SK-MEL-5 (cell line): ENCODE measurements at places on chromosomes 12 and 14.
A peak's percentile ranks its signal among the peaks of the same experiment; 100 is the strongest.

- DNase-seq, result no peak
Measured at GRCh38 chr14:90828642-90829487, 12.6 kb upstream of the TTC7B start.

DNA sequence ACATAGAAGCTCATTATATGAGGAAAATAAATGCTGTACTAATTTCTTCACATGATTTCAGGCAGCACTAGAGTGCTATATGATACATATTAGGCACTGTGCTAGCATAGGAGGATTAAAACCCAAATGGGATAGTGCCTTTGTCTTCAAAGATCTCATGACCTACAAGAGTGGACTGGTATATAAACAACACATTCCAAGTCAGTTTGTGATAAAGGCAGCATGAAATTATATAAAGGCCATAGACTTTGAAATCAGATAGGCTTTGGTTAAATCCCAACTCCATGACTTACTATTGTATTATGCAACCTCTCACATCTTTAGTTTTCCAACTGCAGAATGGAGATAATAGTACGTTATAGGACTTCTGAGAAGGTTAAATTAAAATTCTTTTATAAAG, 179.7 kb downstream of the RAD51B start:
- peak; percentile 19 for DNase-seq

- peak; percentile 72 for DNase-seq
Measured at GRCh38 chr12:108063192-108063591, 65.9 kb upstream of the WSCD2 start.

DNA sequence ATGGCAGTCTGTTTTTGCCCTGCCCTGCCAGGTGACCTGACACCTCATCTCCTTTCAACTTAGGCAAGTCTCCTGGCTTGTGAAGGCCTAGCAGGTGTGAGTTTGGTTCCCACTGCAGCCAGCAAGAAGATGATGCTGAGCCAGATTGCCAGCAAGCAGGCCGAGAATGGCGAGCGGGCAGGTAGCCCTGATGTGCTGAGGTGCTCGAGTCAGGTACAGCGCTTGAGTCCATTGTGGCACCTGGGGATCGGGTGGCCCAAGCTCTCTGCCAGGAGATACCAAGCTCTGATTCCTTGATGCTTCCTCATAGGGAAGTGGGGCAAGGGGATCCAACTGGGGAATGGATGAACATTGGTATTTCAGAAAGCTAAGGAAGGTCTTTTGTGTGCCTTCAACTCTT, 4.1 kb upstream of the CSAD start:
- no peak for DNase-seq

- no peak for DNase-seq
Measured at GRCh38 chr14:64755781-64756221, 51.6 kb downstream of the PLEKHG3 start.

DNA sequence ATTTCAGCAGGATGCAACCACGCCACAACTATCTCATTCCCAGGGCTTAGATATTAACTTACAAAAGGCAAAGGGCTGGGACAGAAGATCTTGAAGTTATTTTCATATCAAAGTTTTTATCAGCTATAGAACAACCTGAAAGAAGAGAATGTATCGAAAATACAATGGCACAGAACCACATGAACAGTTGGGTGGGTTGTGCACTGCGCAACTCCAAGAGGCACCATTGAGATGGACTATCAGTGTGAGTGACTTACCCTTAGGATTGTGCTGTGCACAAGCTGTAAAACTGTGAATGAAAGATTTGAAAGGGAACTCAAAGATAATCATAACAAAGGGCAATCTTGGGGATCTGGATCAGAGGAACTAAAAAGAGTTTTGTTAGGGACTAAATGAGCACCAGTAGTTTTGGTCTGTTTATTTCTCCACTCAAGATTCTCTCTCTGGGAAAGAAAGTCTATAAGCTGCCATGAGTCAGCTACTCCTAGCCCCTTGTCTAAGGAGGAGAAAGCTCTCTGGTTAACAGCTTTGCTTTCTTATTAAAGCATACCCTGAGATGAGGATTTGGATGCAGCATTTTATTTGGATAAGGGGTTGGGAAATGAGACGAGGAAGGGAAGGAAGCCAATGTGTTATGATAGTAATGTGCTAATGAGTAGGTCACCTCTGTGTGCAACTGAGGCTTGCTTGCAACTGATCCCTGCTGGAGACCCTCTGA, 62.2 kb downstream of the TBX5 start:
- DNase-seq, result no peak

GRCh38 chr12:108722992-108723766, 8.1 kb downstream of the CORO1C start:
- no peak for DNase-seq

- DNase-seq, result no peak
Measured at GRCh38 chr14:97975216-97975615, 1178.0 kb downstream of the VRK1 start.

DNA sequence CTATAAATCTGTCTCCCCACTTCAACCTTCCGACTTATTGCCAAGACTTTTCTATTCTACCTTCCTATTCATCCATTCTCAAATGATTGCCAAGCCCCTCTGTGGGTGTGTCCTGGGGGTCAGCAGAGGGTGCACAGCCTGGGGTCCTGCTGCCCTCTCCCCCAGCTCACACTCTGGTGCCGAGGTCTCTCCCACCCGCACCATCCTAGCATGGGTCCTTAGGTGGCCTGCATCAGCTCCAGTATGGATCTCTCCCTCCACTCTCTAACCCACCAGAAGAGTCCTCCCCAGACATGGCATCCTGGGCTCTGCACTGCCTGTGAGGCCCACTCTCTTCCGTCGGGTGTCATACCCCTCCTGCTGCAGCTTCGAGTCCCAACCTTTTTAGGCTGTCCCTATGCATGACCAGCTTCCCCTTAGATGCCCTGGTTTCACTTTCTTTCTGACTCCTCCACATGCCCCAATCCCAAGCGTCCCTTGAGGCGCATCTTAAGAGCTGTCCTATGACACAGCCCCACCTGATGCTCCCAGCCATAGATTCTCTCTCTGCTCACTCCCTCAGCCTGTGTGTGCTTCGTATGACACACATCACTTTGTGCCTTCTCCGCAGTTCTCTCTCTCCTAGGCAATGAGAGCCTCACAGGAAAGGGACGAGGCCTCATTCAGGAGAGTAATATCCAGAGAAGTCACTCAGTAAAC, 43.9 kb downstream of the GIT2 start:
- DNase-seq, result no peak

DNA sequence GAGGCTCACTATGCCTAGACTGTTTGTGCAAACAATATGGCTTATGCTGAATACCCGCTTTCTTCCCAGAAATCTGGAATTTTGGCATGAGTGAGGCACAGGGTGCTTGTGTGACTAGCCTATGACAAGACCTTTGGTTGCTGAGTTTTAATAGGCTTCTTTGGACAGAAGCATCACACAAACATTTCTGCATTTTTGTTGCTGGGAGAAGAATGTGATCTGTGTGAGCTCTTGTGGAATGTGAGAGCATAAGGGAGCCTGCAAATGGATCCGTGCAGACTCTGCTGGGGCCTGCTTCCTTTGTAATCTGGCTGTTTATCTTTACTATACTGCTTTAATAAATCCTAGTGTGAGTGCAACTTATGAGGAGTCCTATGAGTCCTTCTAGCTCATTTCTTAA, 83.0 kb upstream of the ZDHHC17 start:
- no peak for DNase-seq

DNA sequence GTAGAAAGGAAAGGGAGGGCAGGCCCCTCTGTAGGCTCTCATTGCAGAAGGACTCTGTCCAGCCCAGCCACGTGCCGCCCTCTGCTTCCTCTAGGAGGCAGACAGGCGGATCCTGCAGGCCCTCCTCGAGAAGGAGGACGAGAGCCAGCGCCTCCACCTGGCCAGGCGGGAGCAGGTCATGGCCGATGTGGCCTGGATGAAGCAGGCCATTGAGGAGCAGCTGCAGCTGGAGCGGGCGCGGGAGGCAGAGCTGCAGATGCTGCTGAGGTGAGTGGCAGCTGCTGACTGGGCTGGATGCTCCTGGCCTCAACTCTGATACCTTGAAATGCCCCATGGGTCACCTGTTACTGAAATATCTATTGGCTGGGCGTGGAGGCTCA, 10.9 kb downstream of the TCHP start:
- peak; percentile 87 for DNase-seq

- DNase-seq, result peak; percentile 75
Measured at GRCh38 chr14:54893151-54893760, 9.4 kb downstream of the GCH1 start.

- DNase-seq, result no peak
Measured at GRCh38 chr12:11307143-11307542, 3.1 kb downstream of the PRB4 start.

DNA sequence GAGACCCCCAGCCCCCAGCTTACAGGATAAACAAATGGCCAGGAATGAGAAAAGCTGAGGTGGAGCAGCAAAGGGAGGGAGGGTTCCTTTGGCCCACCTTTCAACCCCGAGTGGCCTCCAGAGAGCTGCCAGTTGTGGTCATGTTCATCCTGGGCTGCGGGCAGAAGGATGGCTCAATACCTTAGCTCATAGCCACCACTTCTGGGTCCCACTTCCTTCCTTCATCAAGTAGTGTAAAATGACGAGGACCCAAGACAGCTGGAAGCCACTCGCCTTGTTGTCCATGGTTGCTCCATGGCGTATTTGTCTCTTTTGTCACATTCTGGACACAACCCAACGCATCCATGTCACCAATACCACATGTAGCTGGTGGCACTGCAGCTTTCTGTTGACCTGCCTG, 24.2 kb downstream of the CRACR2A start:
- DNase-seq, result no peak
